Endothelial cell of umbilical vein (primary cell): ENCODE measurements at places on chromosomes 16 and 17. TPM values are rescaled to one million over a fixed set of nuclear protein-coding genes. Genes with fewer than 3 reads are reported as not detected.

Gene GDPD3
- 17.9 and 18.6 TPM in 2 replicates for total RNA-seq

Gene IGSF6
- total RNA-seq, result not detected in 2 replicates

Gene HEXIM1
- total RNA-seq, result 20.0 and 20.6 TPM in 2 replicates

Gene ARL4D
- total RNA-seq, result 3.6 and 4.1 TPM in 2 replicates

Gene TRPV3
- total RNA-seq, result not detected in 2 replicates

Gene E2F4
- 110 and 112 TPM in 2 replicates for total RNA-seq

Gene MMD
- total RNA-seq, result 9.3 TPM in 2 replicates

Gene CTRB2
- not detected in 2 replicates for total RNA-seq

Gene NME1
- 214 and 215 TPM in 2 replicates for total RNA-seq

Gene NUP93
- 111 and 124 TPM in 2 replicates for total RNA-seq

Gene CACNA1H
- not detected in 2 replicates for total RNA-seq

Gene TMEM114
- not detected in 2 replicates for total RNA-seq

Gene TERB1
- not detected in 2 replicates for total RNA-seq

Gene CCR7
- 0.30 TPM in 1 of 2 replicates, not detected in the other for total RNA-seq

Gene ADORA2B
- 6.5 and 9.8 TPM in 2 replicates for total RNA-seq

Gene CA7
- not detected in 2 replicates for total RNA-seq

Gene TBC1D28
- total RNA-seq, result not detected in 2 replicates

Gene TERF2IP
- total RNA-seq, result 40.7 and 41.5 TPM in 2 replicates

Gene GCGR
- not detected in 2 replicates for total RNA-seq

Gene TMEM132E
- not detected in 2 replicates for total RNA-seq
